Memory B cell (primary cell): ENCODE measurements at places on chromosomes 5 and 9.

DNA sequence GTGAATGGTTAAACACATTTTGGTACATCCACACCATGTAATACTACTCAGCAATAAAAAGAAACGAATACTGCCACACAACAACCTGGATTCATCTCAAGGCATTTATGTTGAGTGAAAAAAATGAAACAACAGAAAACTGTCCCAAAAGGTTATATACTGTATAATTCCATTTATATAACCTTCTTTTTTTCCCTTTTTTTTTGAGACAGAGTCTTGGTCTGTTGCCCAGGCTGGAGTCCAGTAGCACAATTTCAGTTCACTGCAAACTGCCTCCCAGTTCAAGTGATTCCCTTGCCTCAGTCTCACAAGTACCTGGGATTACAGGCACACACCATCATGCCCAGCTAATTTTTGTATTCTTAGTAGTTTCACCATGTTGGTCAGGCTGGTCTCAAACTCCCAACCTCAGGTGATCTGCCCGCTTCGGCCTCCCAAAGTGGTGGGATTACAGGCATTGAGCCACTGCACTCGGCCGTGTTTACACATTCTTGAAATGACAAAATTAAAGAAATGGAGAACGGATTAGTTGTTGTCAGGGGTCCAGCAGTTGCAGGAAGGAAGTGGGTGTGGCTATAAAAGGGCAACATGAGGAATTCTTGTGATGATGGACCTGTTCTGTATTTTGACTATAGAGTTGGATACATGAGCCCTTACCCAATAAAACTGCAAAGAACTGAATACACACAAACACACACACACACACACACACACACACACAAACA lies 17.4 kb downstream of the PPP6C start:
- no peak for DNase-seq

DNA sequence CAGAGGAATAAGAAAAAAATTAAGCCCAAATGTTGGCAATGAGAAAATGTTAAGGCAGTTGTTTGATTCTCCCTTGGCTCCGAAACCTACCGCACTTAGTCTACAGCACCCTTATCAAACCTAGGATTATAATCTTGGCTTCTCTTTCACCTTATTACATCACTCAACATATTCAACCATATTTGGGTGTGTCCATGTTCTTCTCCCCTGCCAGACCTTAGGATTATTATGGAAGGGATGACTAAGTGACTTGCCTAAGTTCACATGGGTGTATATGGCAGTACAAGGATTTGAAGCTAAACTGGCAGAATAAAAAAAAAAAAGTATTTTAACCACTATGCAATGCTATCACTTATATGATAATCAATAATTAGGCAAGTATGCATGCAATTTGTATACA lies 76.4 kb downstream of the PLK2 start:
- DNase-seq: no peak

DNA sequence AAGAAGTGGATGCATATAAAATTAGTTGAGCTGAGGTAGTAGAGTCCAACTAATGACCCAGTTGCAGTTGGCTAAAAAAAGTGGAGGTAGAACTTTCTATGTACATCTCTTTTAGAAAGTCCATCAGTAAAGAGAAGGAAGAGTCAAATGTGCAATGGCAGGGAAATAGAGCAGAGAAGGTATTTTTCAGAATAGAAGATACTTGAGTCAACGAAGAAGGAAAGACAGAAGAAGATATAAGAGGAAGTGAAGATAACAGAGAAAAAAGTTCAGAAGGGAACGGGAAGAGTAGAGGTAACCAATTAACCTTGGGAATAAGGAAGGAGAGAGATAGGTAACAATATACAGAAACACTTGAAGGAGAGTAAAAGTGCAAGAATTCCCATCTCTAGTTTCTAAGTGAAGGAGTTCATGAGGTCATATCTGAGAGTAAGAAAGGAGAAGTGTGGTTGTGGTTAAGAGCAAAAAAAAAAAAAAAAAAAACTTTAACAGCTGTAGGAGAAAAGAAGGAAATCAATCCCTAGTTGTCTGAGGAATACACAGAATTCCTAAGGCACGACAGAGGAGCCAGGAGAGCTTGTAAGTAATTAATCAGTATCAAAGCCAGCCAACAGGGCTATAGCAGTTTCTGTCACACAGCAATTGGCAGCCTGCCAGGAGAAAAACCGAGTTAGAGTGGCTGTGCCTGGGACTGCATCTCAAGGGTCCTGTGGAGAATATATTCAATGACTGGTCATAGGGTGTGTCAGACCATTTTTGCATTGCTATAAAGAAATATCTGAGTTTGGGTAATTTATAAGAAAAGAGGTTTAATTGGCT lies 61.0 kb downstream of the ARL15 start:
- no peak for DNase-seq

DNA sequence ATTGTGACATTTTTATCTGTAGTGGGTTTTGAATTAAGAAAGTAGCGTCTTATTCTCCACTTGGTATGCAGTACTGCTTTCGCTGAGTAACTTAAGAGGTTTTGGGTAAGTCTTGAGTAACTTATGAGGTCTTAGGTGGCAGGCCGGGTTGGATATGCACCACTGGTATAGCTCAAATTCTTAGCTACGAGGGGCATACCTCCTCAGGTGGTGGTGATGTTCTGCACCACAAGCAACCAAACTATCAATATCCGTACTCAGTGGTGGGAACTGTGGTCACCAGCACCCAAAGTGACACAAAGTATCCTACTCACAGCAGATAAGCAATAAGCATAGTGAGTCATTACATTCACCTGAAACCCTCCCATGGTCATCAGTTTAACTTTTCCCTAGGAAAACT lies 13.7 kb downstream of the SMC2 start:
- DNase-seq: no peak

DNA sequence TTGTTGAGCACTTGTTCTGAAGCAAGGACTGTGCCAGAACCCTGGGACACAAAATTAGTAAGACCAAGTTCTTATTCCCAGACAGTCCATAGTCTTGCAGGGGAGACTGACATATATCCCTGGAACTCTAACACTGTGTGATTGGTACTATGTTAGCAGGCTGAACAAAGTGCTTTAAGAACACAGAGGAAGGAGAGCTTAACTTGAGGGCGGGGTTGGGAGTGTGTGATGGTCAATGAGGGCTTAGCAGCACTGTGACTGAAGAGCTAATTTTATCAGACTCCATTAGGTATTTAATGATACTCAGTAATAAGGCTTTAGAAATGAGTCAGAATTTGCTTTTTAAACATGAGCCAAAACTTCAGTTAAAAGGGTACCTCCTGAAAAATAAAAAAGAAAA lies 14.9 kb upstream of the SPATA24 start:
- DNase-seq: no peak

DNA sequence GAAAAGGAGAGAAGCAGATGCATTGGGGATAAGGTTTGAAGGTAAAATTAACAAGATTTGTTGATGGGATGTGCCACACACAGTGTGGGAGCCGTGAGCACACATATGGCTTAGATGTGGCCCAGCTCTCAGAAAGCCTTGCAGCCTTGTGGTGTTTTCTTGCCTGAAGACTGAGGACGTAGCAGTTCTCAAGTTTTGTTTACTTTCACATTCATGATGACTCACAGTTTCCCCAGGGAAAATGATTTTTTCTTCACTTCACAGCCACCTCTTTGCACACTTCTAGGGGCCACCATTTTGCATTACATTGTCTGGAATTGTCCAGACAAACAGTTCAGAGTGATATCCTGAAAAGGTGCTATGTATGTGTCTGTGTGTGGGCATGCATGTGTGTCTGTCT lies 126.2 kb downstream of the BASP1 start:
- DNase-seq: peak; percentile 36

DNA sequence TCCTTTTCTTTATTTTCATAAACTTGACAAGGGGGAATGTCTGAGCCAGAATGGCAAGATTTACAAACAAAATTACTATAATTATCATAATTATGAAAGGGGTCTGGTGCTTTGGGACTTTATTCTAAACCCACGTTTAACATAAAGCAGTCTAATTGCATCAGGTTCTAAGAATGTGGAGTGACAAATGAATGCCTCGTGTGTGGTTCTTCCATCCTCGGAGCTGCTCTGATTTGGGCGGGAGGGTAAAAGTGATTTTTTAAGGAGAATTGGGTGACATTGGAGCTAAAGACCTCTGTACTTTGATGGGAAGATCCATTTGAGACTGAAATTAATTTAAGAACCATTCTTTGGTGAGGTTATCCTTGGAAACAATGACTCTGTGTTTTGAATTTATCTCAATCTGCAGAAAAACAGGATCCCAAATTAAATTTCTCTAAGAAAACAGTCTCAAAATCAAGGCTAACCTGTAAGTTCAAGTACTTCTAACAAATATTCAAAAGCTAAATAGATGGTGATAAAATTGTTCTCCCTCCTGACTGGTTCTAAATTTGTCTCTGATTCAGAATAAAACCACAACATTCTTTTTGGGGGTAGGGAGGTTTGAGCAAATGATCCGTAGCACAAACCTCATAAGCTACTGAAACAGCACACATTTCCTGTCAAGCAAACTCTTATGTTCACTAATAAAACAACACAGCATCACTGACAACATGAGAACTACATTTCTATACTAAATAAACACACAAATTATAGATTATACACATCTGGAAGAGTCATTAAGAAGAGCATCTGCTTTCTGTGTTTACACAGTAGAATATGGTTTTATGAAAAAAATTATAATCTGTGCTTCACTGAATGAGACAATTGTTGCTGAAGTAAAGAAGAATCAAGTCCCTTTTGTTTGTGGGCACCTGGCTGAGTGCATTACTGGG lies 85.5 kb downstream of the DCP2 start:
- no peak for DNase-seq

DNA sequence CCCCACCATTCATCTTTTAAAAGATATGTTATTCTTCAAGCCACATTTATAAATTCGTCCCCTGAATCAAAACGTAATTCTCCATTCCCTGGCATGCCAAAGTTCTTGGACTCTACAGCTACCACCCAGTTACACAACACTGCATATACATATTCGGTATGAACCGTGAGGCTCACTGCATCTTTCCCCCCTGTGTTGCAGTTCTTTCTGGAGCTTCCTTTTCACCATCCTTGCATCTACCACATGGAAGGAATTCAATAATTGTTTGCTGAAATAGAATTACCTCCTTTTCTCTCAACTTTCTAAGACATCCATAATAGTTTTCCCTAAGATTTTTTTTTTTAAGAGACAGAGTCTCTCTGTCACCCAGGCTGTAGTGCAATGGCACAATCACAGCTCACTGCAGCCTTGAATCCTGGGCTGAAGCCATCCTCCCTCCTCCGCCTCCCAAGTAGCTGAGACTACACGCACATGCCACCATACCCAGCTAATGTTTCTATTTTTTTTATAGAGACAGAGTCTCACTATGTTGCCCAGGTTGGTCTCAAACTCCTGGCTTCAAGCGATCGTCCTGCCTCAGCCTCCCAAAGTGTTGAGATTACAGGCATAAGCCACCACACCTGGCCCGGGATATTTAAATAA lies 3.3 kb downstream of the LPAR1 start:
- DNase-seq: no peak

DNA sequence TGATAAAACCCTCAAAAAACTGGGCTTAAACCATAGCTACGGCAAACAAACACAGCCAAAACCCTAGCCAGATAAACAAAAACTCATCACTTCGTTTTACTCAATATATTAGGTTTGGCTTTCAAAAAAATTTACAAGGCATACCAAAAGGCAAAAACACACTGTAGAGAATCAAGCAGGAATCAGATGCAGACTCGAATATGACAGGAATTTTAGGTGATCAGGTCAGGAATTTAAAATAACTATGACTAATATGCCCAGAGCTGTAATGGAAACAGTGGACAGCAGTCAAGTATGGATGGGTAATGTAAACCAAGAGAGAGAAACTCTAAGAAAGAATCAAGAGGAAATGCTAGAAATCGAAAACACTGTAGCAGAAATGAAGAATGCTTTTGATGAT lies 26.5 kb upstream of the DOCK2 start:
- DNase-seq: no peak

- DNase-seq: no peak
These were observed 34.0 kb downstream of the SCGB3A1 start for GRCh38 chr5:180557217-180557809.

DNA sequence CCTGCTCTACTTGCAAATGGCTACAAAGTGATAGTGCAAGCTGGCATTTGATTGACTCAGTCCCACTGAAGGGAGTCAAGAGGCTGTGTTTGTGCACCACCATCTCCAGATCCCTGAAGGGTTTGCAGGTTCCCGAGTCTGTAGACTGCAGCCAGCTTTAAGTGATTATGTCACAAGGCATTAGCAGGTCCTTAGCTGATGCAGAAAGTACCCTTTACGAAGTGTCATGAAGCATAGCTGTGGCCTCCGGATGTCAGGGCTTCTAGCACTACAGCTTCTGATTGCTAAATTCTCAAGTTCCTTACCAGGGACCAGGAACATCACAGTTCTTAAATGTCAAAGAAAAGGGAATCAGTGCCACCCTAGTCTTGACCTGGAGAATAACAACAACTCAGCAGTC lies 311.3 kb upstream of the TRPC7 start:
- DNase-seq: no peak

DNA sequence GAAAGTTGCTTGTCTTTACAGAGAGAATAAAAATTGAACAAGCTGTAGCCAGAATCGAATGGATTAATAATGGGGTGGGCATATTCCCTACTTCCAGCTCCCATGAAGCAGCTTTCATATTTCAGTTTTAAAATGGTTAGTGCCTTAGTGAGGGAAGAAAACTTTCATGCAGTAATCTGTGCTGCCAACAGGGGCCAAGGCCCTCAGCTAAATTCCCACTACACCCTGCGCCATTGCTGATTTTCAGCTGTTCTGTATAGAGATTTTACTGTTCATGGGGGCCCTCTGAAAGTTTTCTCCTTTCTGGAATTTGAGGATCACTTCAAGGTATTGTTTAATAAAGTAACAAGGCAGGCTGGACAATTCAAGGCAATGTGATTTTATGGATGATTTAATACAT lies 58.2 kb downstream of the CAST start:
- no peak for DNase-seq

DNA sequence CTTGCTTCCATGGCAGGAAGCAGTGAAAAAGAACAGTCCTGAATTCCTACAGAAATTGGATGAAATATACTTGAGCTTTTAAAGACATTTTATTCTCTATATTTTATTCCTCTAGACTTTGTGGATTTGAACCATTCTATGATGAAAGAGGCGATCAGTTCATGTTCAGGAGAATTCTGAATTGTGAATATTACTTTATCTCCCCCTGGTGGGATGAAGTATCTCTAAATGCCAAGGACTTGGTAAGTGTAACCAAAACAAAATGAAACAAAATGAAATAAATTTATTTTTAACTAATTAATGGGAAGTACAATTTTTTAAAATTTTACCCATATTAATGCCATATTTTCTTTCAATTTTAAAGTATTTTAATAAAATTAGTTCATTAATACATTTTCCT lies 34.1 kb downstream of the STARD4 start:
- DNase-seq: no peak

- DNase-seq: no peak
These were observed 147.1 kb downstream of the ZNF608 start for GRCh38 chr5:124599028-124599973.
